CD4-positive, CD25-positive, alpha-beta regulatory T cell (primary cell): ENCODE measurements at places on chromosomes 5 and 9. TPM values are rescaled to one million over a fixed set of nuclear protein-coding genes. Genes with fewer than 3 reads are reported as not detected.

SPATA31E1 gene
- not detected for total RNA-seq

GRCh38 chr9:119280740-119281485 lies 88.3 kb downstream of the BRINP1 start:
- H3K27me3 ChIP-seq = no peaks in the 10 kb centered on the region
- no peak overlapping the region for H3K27ac ChIP-seq
- H3K36me3 ChIP-seq = no peaks in the 10 kb centered on the region
- H3K4me1 ChIP-seq = no peaks in the 10 kb centered on the region
- DNase-seq = no peak

- H3K4me1 ChIP-seq = no peaks in the 10 kb centered on the region
- no peak overlapping the region for H3K4me3 ChIP-seq
- H3K27ac ChIP-seq = no peak overlapping the region
- H3K27me3 ChIP-seq = peaks cover 3% of the 10 kb centered on the region
- DNase-seq = no peak
- no peaks in the 10 kb centered on the region for H3K36me3 ChIP-seq
Measured at GRCh38 chr5:159956074-159956473, 39.8 kb downstream of the ADRA1B start.

- no peak overlapping the region for H3K4me3 ChIP-seq
- H3K27me3 ChIP-seq = no peaks in the 10 kb centered on the region
- DNase-seq = no peak
Measured at GRCh38 chr5:160925281-160925680, 73.3 kb upstream of the ATP10B start.

C7 gene
- total RNA-seq = not detected

- no peaks in the 10 kb centered on the region for H3K27me3 ChIP-seq
- H3K36me3 ChIP-seq = no peaks in the 10 kb centered on the region
- no peak for DNase-seq
- H3K27ac ChIP-seq = no peak overlapping the region
- no peaks in the 10 kb centered on the region for H3K4me1 ChIP-seq
Measured at GRCh38 chr9:82495884-82496777, 507.6 kb downstream of the SPATA31D1 start.

- H3K4me1 ChIP-seq = no peaks in the 10 kb centered on the region
- no peaks in the 10 kb centered on the region for H3K27me3 ChIP-seq
- DNase-seq = no peak
- no peak overlapping the region for H3K27ac ChIP-seq
- peaks cover 71% of the 10 kb centered on the region for H3K36me3 ChIP-seq
- no peak overlapping the region for H3K4me3 ChIP-seq
Measured at GRCh38 chr9:129125478-129125877, 14.3 kb downstream of the PTPA start.

DNA sequence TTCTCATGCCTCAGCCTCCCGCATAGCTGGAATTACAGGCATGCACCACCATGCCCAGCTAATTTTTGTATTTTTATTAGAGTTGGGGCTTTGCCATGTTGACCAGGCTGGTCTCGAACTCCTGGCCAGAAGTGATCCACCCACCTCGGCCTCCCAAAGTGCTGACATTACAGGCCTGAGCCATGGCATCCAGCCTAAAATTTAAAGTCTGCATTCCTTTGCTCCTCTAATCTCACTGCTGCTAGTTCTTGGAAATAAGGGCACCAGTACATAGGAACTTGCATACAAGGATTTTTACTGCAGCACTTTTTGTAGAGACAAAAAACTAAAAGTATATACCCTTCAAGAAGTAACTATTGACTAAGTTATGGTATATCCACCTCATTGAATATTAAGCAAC lies 20.0 kb upstream of the DCP2 start:
- no peak for DNase-seq
- H3K27ac ChIP-seq = no peak overlapping the region
- H3K36me3 ChIP-seq = no peaks in the 10 kb centered on the region
- no peaks in the 10 kb centered on the region for H3K27me3 ChIP-seq
- H3K4me1 ChIP-seq = no peaks in the 10 kb centered on the region
- H3K4me3 ChIP-seq = no peak overlapping the region

GRCh38 chr5:14406554-14406849 lies 175.1 kb upstream of the OTULINL start:
- DNase-seq = no peak
- no peaks in the 10 kb centered on the region for H3K27me3 ChIP-seq
- no peaks in the 10 kb centered on the region for H3K4me1 ChIP-seq
- H3K27ac ChIP-seq = no peak overlapping the region

DNA sequence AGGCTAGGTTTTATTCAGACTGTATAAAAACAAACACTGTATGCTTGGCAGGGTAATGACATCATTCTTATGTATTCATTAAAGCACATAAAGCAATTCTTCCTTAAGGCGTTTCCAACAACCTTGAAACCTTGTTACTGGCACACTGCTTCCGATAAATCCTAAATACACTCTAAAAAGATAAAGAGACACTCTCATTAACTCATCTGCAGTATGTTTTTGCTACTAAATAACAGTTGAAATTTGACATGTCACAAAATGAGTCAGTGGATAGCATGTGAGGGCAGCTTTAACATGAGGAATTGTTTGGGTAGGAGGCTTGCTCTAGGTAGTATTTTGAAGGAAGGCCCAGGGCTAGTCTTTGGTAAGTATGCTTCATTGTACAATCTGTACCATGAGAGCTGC lies 13.7 kb downstream of the YIPF5 start:
- H3K27me3 ChIP-seq = no peaks in the 10 kb centered on the region
- DNase-seq = no peak
- H3K4me3 ChIP-seq = no peak overlapping the region
- H3K36me3 ChIP-seq = peaks cover 27% of the 10 kb centered on the region
- H3K27ac ChIP-seq = no peak overlapping the region
- no peaks in the 10 kb centered on the region for H3K4me1 ChIP-seq

DNA sequence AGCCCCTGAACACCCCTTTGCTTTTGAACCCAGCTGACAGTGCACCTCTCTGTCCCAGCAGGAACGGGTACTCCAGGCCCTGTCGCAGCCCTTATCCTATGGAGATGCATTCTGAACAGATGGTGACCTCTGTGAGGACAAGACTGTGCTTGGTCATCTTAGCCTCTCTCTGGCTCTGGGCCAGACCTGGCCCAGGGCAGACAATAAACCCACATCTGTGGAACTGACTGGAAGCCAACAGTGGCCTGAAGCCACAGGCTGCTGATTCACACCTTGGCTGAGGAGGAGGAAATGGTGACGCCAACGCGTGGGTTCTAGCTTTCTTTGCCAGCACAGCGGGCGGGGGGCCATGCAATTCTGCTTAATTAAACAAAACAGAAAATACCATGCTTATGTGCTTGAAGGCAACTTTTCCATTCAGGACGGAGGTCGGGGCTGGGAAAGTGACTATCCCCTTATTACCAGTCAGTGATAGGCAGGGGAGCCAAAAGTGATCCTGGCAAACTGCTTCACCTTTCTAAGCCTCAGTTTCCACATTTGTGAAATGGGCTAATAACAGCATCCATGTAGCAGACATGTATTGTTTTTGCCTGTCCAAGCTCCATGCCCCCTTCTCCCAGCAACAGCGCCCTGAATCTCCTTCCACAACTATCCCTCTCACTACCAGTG lies 10.8 kb downstream of the SH3PXD2B start:
- H3K4me1 ChIP-seq = no peaks in the 10 kb centered on the region
- no peaks in the 10 kb centered on the region for H3K36me3 ChIP-seq
- no peak overlapping the region for H3K4me3 ChIP-seq

DNA sequence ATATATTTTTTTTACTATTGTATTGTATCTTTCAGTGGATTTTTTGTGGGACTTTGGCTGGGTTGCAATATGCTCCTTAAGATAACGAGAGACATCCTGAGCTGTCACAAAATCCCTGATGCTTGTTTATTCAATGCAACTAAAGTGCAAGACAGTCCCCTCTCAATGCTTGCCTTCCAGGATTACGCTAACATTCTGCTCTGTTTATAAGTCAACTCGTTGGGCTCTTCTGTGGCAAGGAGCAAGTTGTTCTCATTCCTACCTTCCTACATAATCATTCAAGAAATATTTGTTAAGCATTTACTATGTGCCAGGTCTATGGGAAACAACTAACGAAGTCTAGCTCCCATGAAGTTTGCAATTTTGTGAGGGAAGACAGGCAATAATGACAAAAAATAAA lies 40.4 kb downstream of the JAKMIP2 start:
- H3K36me3 ChIP-seq = no peaks in the 10 kb centered on the region
- no peak for DNase-seq
- no peaks in the 10 kb centered on the region for H3K4me1 ChIP-seq
- H3K4me3 ChIP-seq = no peak overlapping the region
- no peaks in the 10 kb centered on the region for H3K27me3 ChIP-seq
- no peak overlapping the region for H3K27ac ChIP-seq

CER1 gene
- not detected for total RNA-seq

DNA sequence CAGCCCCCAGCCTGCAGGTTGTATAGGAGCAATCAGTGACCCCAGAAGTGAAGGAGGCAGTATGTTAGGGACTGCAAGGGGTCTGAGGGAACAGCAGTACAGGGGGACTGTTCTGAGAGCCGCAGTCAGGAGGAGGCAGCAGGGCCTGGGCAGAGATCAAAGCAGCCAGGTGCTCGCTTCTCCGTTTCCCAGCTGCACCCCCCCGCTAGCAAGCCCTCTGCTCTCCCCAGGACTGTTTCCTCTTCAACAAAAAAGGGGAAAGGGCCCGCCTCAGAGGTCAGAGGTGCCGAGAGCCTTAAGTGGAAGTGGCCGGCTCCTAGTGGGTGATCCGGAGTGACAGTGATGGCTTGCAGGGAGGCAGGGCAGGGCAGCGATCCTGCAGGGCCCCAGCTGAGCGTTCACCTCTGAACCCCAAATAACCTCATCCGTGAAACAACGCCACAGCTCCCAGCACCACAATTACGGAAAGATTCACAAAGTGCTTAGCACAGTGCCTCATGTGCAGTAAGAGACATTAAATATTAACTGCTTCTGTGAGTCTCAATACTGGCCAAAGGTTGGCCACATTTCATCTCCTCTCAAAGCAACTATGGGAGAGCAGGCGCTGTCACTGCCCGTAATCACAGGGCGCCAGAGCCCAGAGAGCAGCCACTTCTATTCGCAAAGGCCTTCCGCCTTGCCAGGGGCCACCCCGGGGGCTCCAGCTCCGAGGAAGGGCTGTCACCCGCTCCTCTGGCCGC lies 8.0 kb downstream of the CLPTM1L start:
- H3K27me3 ChIP-seq = no peaks in the 10 kb centered on the region
- H3K36me3 ChIP-seq = peaks cover 86% of the 10 kb centered on the region
- H3K4me3 ChIP-seq = no peak overlapping the region
